Activated naive CD8-positive, alpha-beta T cell treated with anti-CD3 and anti-CD28 coated beads, Interleukin-2, amount 50 U/mL, for 24 hours (primary cell): ENCODE measurements at places on chromosomes 7 and 10.

DNA sequence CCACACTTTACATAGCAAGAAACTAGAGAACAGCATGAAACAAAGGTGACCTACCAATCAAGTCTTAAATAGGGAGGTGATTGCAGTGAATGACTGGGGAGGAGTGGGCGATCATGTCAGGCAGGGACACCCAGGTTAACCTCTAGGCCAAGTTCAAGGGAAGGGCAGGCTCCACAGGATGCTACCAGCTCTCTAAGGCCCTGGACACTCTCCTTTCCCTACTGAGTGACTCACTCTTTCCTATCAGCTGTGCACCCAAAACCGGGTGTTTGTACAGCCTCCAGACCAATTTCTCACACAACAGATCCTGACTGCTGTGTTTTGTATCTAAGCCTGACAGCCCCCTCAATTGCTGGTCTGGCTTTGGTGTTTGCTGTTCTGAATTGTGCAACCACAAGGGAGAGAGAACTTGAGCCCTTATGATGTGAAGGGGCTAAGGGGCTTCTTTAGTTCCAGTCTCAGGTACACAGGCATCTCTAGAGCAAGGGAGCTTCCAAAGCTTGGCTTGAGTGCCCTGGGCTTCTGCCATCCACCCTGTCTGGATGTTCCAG, 107.8 kb downstream of the TBXAS1 start:
- DNase-seq = no peak

DNA sequence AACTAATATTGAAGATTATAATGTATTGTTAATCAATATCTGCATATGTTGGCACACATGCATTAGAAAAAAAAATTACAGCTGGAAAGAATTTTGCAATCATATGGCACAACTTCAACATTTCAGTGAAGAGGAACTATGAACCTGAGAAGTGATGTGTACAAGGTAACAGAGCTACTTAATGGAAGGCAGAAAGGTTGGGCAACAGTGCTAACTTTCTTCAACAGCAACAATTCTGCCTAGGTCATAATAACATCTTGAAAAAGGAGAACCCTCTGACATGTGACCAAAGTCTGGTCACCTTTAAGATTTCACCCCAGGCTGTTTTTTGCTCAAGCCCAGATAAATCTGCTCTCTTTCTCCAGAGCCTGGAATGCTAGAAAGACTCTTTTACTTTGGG, 47.9 kb upstream of the SKAP2 start:
- DNase-seq = no peak

GRCh38 chr7:82319674-82320118, 123.9 kb downstream of the CACNA2D1 start:
- DNase-seq = no peak

GRCh38 chr10:97771055-97771891, 526 bp downstream of the SFRP5 start:
- no peak for DNase-seq

DNA sequence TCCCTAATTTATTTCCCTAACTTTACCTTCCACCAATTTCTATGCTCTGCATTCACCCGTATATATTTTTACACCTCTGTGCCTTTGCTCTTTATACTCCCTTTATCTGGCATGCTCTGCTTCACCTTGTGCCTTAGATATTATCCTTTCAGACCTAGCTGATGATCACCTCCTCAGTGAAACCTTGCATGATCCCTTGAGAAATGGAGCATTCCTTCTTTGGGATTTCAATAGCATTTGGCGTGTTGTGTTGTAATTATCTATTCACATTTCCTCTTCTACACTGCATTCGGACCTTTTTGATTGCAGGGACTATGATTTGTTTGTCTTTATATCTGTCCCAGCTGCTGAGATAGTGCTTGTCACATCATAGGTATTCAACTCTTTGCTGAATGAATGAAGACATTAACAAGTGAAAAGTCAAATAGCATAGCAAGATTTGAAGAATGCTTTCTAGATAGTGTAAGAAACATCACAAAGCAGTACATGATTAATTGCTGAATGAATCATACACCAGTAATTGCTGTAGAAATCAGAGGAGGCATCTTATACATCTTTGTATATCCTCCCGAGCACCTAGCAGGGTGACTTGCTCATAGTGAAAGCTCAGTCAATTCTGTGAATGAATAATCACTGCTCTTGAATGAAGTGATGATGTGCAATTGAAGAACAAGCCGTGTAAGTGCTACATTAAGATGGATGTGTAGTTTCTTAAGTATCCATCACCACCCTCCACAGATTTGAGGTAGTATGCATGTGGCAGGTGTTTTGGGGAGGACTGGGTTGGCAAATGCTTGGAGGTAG, 2.0 kb upstream of the TM9SF3 start:
- DNase-seq = peak; percentile 11

DNA sequence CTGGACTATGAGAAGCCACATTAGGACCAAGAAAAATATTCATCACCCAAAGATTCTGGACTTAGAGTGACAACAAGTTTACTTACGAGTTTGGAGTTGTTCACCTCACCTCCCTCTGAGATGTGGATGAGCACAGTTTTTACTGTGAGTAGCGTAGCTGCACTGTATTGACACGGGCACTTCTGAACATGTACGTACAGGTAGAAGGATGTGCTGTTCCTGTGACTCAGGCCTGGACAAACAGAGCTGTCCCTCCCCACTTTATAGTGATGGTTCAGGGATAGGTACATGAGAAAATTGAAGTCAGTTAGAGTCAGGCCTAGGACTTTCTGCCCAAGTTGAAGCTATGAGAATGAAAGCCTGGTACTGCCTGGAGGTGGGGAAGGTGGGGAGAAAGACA, 80.9 kb upstream of the DYNC1I1 start:
- no peak for DNase-seq

DNA sequence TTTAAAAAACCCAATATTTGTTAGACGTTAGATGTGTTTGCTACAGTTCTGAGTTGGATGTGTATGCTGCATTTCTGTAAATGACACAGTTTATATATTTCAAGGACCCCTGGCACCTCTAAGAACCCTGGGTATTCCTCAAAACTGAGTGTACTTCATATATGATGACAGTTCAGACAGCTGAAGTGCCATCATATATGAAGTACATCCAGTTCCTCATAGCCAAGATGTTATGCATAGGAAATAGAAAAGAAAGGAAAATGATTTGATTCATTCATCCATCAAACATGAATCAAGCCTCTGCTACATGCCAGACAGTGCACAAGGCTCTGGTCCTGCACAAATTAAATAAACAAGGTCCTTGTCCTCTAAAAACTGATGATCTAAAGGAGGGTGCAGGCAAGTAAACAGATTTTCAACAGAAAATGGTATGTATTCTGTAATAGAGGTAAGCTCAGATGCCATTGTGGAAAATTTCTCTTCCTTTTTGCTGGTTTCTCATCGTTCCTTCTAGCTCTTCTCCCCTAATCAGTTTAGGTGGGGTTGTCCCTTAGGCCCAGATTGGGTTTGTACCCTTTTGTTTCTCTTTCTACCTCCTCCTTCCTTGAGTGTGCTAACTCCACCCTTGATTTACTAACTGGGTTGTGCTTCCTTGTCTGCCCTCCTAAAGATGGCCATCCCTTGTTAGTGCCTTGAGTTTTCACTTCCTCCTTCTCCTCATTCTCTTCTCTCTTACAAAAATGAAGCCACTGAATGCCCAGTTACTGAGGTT, 25.3 kb upstream of the SMIM30 start:
- DNase-seq = no peak

DNA sequence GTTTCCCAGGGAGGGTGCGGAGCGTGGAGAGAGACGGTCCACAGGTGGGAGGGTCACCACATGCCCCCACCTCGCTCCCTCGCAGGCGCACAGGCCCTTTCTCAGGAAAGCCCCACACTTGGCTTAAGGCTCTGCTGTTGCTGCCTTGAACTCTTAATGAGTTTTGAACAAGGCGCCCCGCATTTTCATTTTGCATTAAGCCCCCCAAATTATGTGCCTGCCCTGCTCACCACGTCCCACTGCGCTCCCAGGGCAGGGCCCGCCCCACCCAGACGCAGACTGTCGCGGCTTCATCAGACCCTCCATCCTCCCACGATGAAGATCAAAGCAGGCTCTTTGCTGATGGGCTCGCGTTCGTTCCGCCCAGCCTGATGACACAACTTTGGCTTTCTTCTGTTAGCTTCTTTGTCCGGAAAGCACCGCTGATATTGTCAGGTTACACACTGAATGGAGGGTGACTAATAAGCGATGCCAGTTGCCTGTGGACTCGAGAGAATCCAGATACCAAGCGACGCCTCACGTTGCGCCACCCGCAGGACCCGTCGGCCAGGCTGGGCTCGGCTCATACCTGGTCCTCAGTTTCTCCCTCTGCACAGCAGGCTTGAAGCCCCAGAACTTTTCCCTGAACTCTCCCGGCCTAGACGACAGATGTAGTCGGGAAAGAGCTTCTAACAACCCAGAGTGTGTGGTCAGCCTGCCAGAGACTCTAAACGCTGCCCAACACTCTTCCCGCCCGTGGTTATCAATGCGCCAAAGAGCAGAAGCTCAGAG, 9.5 kb downstream of the CALML3 start:
- DNase-seq = no peak

DNA sequence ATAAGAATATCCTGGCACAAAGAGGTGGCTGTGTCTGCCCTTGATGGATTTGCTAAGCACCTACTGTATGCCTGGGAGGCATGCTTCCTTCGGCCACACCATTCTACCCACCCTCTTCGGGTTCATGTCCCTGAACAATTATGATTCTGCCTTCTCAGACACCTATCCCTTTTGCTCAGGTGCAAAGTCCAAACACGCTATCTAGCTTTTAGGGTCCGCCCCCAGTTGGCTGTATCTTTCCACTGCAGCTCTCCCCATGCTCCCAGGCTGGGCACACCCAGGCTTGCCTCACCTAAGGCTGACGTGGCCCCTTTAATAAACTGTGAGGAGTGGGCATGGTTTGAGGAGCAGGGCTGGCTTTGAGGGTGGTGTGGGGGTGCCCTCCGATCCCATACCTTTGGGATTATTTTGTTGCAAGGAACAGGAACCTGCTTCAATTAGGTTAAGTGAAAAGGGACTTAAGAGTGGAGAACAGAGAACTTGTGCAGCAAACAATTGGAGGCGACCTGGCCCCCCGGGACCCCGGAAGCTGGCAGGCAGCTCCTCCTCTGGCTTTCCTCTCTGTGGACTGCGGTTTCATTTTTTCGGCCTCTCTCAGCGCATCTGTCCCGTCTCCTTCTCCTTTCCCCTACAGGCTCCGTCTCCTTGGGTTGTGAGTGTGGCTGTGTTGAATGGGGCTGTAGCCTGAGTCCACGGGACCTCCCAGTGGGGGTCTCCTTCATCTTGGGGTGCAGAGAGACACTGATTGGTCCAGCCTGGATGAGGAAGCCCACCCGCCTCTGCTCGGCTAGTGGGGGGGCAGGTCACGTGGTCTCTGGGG, 3.8 kb downstream of the CLIP2 start:
- DNase-seq = no peak

DNA sequence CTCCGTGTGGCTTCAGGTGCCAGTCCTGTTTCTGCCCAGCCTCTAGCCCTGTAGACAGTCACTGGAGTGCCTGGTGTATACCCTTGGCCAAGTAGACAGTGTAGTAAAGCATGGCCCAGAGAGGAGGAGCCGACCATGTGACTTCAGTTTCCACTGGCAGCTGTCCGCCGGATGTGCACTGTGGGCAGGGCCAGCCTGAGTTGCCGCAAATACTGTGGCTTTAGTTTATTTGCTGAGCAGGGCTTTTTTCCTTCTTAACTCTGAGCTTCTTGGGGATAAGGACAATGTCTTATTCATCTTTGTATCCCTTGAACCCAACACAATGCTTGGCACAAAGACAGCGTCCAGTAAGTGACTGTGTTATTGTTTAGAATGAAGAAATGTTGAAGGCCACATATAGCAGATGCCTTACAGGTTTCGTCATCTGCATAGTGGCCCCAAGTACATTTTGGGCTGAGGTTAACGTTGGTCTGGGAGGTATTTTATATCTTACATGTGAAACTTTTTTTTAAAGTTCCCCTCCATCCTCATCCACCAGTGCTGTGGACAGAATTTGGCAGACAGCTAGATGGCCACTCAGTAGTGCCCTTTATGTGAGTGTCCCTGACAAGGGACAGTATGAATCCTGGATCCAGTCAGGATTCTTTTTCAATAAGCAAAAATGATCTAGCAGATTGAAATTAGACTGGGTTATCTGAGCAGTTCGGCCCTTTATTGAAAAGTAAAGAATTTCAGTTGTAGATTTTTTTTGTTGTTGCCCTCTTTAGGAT, 40.6 kb downstream of the CYP17A1 start:
- peak; percentile 70 for DNase-seq

- no peak for DNase-seq
Observed at GRCh38 chr7:105022458-105022857, 8.5 kb downstream of the KMT2E start.

DNA sequence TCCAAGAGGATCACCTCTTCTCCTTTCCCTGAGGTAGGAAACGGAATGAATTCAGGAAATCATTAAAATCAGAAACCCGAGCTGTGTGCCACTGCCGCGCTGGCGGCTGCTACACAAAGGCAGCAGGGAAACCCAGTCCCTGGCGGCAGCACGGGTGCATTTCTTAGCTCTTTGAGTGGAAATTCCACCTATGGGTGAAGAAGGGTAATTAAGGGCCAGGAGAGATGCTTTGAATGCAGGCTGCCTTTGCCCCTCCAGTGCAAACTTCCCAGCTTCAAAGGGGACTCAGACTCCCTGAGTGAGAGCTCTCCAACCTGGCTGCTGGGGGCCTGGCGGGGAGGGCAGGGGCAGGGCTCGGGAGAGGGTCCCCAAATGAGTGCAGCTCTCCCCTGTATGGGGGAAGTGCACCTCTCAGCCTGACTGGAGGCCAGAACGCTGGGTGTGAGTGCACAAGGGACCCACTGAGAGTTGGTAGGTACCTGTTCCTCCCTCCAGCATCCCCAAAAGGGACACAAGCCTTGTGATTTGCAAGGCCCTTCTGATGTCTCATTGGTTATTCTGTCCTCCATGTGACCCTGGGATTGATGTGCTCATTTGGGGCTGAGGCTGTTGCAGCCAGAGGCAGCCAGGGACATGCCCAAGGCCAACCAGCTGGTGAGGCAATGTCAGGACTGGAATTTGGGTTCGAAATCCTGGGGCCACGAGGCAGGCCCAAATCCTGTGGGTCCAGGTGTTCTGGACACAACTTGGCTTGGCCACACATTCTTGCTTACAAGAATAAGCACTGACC, 16.3 kb upstream of the ZMIZ1 start:
- no peak for DNase-seq

DNA sequence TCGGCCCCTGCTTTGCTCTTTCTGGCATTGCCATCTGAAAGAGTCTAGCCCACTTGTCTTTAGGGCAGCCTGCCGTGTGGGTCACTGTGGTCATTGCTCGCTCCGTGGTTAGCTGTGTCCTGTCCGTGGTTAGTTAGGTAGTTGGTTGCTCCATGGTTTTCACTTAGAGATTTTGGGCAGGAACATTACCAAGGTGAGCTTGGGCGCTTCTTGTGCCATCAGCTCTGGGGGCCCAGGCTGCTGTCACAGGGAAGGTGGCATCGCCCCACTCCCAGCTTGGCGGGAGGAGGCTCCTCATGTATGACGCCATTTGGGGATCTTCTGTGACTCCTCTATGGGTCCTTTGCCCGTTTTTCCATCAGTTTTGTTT, 53.1 kb downstream of the INPP5A start:
- DNase-seq = no peak
